ENCODE measurements at places on chromosomes 16 and 17. TPM values are rescaled to one million over a fixed set of nuclear protein-coding genes. Genes with fewer than 3 reads are reported as not detected.

CSH2 gene
- not detected for total RNA-seq

DNA sequence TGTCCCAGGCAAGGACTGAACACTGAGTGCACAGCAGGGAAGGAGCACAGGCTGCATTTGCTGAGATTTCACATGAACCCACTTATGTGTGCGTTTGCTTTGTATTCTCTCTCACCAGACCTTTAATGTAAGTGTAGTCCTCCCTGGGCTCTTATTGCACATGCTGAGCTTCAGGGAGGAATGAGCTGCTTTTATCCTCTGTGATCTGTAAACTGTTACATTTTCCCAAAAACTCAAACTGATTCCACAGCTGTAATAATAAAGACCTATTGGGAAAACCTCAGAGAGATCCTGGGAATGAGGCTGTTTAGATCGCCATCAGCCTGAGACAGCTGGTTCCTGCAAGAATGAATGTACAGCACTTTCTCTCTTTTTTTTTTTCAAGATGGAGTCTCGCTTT, 53.6 kb upstream of the ADORA2B start:
- no peak for DNase-seq

DNA sequence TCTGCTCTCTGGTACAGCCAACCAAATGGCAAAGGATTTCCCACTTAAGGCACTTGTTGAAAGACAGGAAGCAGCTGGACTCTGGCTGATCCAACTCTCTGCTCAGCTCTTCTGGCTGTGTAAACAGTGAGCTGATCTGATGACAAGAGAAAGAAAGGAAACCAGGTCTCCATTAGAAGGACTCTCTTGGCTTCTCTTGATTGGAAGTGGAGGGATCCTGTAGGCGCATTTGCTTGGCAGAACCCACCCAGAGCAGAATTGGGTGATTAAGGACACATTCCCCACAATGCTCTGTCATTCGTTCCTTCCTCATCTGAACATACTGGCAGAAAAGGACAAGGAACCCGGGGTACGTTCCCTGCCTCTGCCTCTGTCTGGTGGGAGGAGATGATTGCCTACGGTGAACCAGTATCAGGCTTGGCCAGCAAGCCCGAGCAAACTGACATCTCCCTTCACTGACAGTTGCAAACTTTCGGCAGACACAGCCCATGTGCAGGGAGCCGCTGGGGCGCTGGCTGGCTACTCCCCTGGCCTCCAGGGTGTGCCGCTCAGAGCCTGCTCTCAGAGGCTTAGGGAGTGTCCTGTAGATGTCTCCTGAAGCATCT, 29.1 kb downstream of the LDHD start:
- DNase-seq = no peak

GRCh38 chr17:6352801-6353560, 81.9 kb downstream of the AIPL1 start:
- peak; percentile 16 for DNase-seq

DNA sequence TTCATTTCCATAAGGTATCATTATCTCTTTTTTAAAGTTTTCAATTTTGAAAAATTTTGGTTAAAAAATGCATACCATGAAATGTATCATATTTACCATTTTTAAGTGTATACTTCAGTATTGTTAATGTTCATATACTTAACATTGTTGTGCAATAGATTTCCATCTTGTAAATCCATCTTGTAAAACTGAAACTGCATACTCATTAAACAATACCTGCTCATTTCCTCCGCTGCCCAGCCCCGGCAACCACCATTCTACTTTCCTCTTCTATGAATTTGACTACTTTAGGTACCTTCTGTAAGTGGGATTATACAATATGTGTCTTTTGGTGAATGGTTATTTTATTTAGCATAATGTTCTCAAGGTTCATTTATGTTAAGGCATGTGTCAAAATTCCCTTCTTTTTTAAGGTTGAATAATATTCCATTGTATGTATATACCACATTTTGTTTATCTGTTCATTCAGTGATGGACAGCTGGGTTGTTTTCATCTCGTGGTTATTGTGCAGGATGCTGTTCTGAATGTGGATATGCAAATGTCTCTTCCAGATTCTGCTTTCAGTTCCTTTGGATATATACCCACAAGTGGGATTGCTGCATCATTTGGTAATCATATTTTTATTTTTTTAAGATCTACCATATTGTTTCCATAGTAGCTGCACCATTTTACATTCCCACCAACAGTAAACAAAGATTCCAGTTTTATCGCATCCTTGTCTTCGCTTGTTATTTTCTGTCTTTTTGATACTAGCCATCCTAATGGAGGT, 6.7 kb downstream of the CCL2 start:
- DNase-seq = no peak

- DNase-seq = no peak
These were observed 26.3 kb downstream of the UBALD1 start for GRCh38 chr16:4588386-4588785.

- DNase-seq = peak; percentile 89
These were observed 390 bp upstream of the UNC13D start for GRCh38 chr17:75844530-75845057.

GRCh38 chr17:3678821-3679530, 10.4 kb downstream of the EMC6 start:
- DNase-seq = no peak

GRCh38 chr17:3542410-3543088, 15.1 kb downstream of the TRPV3 start:
- DNase-seq = no peak

DNA sequence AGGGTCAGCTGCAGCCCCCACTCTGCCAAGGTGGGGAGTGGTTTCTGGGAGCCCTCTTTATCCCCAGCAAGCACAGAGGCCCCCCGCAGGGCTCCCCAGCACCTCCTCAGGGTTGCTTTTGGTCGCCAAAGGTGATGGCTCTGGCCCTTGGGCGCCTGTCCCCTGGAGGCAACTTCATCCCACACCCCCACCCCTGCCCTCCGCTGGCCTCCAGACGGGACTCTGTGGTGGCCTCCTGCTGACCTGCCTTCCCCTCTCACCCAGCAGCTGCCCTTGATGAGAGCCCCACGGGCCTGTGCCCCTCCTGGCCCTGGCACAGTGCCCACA, 7.8 kb upstream of the RHOT2 start:
- no peak for DNase-seq

- DNase-seq = no peak
These were observed at the start of gene MT1H for GRCh38 chr16:56669005-56669839. Gene MT1H, plus strand, starts transcription at chr16:56669814. Its CDS starts 71 bp downstream, at chr16:56669885.

DNA sequence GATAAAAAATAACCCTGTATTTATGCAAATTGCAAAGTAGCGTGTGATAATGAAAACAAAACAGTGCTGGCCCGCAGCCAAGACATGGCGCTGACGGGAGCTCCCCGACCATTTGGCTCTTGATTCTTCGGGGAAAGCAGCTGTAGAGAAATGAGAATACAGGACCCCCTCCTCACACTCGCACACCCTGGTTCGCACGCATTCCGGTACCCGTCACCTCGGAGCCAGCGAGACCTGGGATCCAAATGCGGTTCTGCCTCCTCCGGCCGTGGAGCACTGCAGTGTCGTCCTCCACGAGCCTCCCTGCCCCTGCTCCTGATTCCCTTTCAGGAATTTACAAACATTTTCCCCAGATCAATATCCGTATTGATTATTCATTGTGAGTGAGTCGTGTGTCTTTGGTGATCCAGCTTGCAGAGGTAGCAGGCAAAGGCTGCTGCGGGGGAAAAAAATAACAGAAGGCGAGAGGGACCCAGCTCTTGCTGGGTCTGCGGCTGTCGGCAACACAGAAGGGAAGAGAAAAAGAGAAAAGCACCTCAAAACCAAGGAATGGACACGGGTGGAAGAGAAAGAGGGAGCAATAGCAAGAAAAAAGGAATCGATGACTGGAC, 184.1 kb upstream of the ZFHX3 start:
- no peak for DNase-seq

CTRB1 gene
- 4.8 TPM for total RNA-seq

CCL16 gene
- not detected for total RNA-seq

DNA sequence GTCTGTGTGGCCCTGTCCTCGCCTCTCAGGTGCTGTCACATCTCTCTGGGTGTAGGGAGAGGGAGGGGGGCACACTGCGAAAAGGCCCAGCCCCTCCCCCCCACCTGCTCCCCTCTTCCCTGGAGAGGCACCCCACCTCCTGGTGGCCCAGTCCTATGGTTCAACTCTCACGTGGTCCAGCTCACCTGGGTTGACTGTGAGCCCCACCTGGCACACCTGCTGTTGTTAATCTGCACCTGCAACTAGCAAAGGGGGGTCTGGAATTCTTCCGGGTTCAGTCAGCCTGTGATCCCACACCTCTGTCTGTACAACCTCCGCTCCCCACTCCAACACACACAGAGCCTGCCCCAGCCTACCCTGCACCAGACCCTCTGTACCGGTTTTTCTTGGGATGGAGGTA, 2.0 kb upstream of the SYNGR2 start:
- no peak for DNase-seq
